Skin of body (tissue), 3 donors: ENCODE measurements at places on chromosomes 2 and 18. TPM values are rescaled to one million over a fixed set of nuclear protein-coding genes. Genes with fewer than 3 reads are reported as not detected.

DNA sequence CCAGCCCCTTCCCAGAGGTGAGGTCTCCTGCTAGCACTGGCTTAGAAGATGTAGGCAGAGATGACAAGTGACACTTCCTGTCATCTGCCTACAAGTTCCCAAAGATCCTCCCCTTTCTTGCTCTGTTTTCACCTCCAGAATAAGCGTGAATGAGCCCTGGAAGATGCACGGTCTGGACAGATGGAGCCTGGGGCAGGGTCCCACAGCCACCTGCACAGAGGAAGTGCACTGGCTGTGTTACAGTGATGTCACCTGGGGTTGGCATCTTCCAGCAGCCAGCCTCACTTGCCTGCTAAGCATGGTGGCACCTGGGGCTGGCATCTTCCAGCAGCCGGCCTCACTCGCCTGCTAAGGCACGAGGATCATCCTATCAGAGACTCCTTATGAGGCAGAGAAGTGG, 32.3 kb downstream of the TMEM18 start:
- DNase-seq: no peak

DNA sequence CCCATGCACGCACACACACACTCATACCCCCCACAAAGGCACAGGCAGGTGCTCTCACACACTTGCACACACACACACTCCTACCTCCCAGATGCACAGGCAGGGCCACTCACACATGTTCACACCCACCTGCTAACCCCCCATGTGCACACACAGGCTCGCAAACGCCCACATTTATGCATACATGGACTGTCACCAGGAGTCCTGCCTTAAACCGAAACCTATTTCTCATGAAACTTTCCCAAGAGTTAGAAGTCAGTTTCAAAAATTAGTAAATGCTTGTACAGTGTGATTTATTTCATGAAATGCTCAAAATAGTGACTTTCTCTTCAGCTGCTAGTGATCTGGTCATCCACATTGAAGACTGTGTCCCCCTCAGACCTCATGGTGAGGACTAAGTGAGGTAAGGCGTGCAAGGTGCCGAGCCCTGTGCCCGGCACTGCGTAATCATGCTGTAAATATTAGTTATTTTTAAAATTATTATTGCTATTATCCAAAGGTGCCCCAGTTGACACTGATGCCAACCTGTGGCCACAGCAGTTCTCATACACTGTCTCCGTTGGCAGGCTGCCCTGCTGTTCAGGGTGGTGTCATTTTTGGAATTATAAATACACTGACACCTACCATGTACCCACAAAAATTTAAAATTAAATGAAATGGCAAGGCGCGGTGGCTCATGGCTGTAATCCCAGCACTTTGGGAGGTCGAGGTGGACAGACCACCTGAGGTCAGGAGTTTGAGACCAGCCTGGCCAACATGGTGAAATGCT, 12.4 kb downstream of the CNNM4 start:
- DNase-seq: no peak

GRCh38 chr2:6394276-6394675, 471.4 kb downstream of the CMPK2 start:
- DNase-seq: no peak

DNA sequence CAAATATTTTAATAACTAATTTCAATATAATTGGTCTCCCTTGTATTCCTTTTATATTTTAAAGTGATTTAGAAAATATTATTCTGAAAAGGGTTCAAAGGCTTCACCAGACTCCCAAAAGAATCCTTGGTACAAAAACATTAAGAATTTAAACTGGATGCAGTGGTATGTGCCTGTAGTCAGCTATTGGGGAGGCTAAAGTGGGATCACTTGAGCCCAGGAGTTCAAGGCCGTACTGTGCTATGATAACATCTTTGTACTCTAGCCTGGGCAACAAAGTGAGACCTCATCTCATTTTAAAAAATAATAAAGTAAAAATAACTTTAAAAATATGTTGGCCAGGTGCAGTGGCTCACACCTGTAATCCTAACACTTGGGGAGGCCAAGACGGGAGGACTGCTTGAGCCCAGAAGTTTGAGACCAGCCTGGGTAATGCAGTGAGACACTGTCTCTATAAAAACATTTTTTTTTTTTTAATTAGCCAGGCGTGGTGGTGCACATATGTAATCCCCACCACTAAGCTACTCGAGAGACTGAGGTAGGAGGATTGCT, 14.7 kb downstream of the NCL start:
- DNase-seq: no peak

- DNase-seq: no peak
Measured at GRCh38 chr2:15160201-15160991, 400.7 kb downstream of the NBAS start.

- DNase-seq: no peak
Measured at GRCh38 chr2:146457221-146457620, 1387.6 kb upstream of the ACVR2A start.

DNA sequence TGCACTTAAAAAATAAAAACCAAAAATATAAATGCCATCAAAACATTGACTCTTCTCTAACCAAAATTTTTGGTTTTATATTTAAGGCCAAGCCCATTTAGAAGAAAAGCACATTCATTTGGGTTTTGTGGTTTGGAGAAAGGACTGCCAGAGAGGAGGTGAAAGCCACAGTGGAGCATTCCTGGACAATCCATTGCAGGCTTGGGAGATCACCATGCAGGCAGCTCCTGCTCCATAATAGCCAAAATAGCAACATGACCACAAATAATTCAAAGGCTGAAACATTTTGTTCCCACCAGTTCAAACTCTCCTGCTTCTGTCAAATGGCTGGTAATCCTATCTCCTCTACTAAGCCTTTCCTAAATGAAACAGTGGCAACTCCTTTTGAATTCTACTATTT, 73.5 kb downstream of the GALNT3 start:
- no peak for DNase-seq

The WBP1 gene
- 20.1 TPM for total RNA-seq

The DPYSL5 gene
- 0.49 TPM for total RNA-seq
